Activated CD4-positive, CD25-positive, alpha-beta regulatory T cell (primary cell): ENCODE measurements at places on chromosomes 16 and 17.
A peak's percentile ranks its signal among the peaks of the same experiment; 100 is the strongest.

- no peak for DNase-seq
These were observed 510.2 kb downstream of the CDH13 start for GRCh38 chr16:83136924-83137323.

DNA sequence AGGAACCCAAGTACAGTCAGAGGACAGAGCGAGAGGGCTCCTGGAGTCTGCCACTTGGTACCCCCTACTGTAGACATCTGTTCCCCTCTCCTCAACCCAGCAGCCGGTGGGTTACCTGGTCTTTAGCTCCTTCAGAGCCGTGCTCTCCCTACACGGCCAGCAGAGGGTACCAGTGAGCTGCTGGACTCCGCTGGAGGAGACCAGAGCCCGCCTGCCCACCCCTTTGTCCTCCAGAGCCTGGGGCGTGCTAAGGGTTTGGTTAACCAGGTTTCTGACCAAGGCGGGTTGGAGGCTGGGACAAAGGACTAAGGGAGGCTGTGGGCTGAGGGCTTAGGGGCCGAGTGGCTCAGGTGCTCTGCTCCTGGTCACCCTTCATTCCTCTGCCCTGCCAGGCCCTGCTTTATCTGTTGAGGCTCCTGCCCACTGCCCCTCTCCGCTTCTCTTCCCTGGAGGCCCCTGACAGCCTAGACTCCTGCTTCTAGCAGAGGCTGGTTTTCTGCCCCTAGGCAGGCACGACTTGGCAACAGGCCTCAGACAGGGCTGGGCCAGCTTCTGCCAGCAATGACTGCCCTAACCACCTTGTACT, 2.7 kb upstream of the HSD11B2 start:
- DNase-seq: no peak

DNA sequence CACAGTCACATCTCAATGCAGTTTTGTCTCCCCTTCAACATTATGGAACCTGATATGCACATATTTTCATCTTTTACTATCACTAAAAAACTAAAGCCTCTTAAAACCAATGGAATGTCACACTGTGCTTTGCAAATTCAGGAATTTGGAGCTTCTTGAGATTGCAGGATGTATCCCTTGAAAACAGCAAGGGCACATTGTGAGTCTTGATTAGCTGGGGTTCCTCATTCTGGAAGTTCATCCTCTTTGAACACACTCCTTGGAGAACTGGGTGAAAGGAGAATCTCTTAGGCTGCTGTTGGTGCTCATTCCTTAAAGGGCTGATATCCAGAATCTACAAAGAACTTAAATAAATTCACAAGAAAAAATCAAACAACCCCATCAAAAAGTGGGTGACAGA, 21.1 kb upstream of the MYOCD start:
- no peak for DNase-seq

DNA sequence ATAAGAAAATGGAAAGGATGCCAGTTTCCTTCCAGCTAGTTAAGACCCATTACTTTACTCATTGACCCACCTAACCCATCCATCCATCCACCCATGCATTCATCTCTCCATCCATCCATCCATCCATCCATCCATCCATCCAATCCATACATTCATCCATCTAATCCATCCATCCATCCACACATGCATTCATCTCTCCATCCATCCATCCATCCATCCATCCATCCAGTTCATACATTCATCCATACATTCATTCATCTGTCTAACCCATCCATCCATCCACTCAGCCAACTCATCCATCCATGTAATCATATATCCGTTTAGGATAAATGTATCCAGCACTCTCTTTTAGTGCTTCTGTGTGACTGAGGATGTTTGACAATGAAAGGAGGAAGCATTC, 178.8 kb upstream of the CACNG3 start:
- DNase-seq: no peak

DNA sequence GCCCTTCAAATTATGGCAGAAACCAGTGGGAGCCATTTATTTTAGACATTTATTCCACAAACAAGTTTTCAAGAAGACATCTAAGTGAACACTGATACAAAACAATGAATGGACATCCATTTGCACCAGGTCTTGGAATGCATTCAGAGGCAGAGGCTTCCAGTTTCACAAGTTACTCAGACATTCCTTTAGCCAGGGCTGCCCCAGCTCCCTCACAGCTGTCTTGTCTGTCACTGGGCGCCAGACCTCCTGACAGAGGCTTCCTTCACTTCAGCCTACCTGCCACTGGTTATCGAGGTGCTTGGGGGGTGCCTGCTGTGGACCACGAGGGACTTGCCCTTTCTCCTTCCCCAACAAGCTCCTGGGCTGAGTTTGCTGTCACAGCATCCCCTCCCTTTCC, 19.2 kb downstream of the AQP8 start:
- no peak for DNase-seq

DNA sequence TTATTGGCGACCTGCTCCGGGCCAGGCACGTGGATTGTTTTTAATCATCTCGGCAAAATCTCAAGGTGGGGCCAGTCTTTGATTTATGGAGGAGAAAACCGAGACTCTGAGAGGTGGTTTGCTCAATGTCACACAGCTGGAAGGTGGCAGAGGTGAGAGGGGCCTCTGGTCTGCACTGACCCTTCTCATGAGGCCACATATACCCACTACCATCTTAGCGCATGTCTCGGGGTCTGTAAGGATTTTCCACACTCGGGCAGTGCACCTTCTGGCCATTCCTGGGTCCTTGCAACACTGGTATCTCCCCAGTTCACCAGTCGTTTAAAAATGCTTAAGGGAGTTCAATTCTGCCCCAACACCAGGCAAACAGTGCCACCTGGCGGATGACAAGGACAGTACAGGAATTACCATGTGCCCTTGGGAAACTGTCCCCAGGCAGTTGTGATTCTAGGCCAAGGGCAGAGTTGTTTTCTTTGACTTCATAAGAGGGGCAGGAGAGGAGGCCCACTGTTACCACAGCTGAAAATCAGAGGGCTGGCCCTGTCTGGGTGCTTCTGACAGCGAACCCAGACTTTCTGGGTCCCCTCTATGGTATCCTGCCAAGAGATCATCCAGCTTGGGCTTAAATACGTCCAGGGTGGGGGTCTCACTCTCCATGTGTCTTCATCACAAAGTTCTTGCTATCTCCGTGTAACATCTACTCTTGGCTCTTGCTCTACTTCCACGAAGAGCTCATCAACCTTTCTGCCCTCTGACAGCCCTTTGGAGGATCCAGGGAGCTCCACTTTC, 39.4 kb upstream of the RAI1 start:
- DNase-seq: peak; percentile 82

GRCh38 chr17:17724307-17725010, 43.2 kb downstream of the RAI1 start:
- DNase-seq: no peak

GRCh38 chr17:7440113-7440833, 961 bp downstream of the FGF11 start:
- DNase-seq: no peak

DNA sequence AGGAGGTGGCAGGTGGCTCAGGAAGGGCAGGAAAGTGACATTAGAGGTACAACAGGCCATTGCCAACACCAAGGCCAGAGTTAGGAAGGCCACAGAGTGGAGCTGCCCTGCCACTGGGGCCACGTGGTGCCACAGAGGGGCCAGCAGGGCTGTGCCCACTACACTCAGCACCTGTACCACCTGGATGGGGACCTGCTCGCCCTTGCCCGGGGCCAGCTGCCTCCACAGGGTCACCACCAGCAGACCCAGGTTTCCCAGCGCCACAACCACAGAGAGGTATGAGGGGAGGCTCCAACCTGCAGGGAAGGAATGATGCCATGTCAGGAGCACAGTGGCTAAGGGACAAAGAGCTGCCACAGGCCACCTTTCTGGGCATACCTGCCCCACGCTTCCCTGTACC, 1.2 kb downstream of the SLC52A1 start:
- DNase-seq: no peak
